ENCODE measurements at places on chromosomes 3 and 15. TPM values are rescaled to one million over a fixed set of nuclear protein-coding genes. Genes with fewer than 3 reads are reported as not detected.

GRCh38 chr3:10583798-10584708 lies 78.7 kb upstream of the ATP2B2 start:
- no peaks in the 10 kb centered on the region for H3K4me1 ChIP-seq
- H3K27me3 ChIP-seq, result no peaks in the 10 kb centered on the region
- DNase-seq, result no peak
- H3K36me3 ChIP-seq, result no peaks in the 10 kb centered on the region

DNA sequence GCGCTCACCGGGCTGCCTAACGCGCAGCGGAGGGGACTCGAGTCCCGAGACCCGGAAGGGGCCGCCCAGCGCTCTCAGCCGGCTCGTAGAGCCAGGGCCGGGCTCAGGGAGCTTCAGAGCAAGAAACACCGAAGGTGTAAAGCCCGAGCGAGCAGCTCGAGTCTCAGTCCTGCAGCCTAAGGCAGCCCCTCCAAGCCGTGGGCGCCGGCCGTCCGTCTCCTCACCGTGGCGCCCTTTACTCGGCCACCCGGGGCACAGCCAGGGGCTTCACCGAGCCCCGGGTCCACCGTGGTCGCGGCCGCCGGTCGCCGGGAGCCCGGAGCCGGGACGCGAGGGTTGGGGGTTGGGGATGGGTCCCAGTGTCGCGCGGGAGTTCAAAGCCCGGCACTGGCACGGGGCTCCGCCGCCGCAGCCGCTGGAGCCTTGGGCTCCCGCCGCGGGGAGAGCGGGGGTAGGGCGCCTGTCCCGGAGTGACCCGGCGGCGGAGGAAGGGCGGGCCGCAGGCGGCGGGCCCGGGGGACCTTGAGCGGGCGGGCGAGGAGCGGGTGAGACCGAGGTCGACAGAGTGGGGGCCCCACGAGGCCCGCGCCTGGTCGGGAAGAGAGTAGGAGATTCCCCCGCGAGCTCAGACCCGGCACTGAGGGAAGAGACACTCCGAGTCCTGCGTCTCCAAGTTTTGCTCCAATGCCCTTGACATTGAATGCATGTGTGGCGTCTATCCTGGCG lies 26.9 kb upstream of the THRB start:
- no peaks in the 10 kb centered on the region for H3K36me3 ChIP-seq
- peaks cover 8% of the 10 kb centered on the region for H3K4me1 ChIP-seq
- no peaks in the 10 kb centered on the region for H3K27me3 ChIP-seq

DNA sequence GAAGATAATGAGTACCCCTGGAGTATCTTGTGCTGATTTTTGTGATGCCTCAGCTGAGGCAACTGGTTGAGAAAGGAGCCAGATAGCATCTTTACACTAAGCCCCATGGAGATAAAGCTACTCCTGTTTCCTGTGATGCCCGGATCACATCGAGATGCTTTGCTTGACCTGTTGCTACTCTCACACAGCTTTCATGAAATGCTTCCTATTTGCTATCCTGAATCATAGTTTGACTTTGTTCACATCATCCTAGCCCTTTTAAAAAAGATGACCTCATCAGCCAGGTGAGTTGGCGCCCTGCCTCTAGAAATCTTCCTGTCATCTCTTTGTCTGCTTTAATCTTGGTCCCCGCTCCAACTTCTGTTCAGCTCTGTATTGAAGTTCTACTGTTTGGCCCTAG lies 409.6 kb upstream of the TBL1XR1 start:
- no peak for DNase-seq
- H3K4me1 ChIP-seq, result no peaks in the 10 kb centered on the region
- no peaks in the 10 kb centered on the region for H3K36me3 ChIP-seq
- H3K27ac ChIP-seq, result no peak overlapping the region
- no peak overlapping the region for H3K4me3 ChIP-seq

The CCDC54 gene
- total RNA-seq, result not detected

The AP4E1 gene
- total RNA-seq, result 5.2 TPM

DNA sequence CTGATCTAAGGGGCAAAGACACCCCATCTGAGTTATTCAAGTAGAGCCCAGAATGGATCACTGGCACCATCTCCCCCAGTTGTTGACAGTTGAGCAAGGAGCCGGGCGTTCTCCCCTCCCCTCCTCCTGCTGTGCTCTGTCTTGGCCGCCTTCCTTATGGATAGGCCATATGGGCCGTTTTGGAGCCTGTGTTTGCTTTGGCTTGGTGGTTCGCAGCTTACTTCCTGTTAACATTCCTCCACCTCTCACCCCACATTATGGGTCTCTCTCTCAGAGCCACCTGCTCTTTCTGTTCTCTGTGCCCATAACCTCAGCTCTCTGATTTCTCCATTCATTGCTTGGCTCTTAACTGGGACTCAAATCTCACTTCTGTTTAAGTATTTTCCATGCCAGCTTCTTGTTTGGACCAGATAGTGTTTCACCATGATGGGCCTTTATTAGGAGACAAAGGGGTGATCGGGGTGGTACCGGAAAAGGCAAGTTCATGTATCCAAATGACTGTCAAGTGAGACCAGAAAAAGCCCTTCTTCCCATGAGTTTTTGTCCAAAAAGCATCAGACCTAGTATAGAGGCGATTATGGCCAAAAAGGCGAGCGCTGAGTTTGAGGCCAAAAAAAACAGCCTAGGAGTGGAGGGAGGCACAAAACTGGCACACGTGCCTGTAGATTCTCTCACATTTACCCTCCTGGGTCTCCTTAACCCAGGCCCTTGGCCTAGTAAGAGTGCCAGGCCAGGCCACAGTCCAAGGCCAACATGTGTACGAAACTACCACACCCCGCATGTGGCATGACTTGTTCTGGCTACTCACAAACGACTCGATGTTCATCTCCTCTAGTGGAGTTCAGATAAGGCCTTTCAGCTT lies 62.6 kb downstream of the DUT start:
- peak; percentile 15 for DNase-seq
- peak overlapping the region; percentile 86 for H3K27ac ChIP-seq
- H3K4me3 ChIP-seq, result peak overlapping the region; percentile 5
- peaks cover 7% of the 10 kb centered on the region for H3K4me1 ChIP-seq
- H3K27me3 ChIP-seq, result no peaks in the 10 kb centered on the region
- no peaks in the 10 kb centered on the region for H3K36me3 ChIP-seq

The TAGLN3 gene
- not detected for total RNA-seq

GRCh38 chr15:91881569-91882297 lies 28.2 kb downstream of the SLCO3A1 start:
- no peaks in the 10 kb centered on the region for H3K27me3 ChIP-seq
- H3K27ac ChIP-seq, result no peak overlapping the region
- H3K4me1 ChIP-seq, result no peaks in the 10 kb centered on the region
- no peak for DNase-seq
- no peaks in the 10 kb centered on the region for H3K36me3 ChIP-seq

GRCh38 chr15:29511663-29512062 lies 242.0 kb upstream of the NSMCE3 start:
- no peaks in the 10 kb centered on the region for H3K36me3 ChIP-seq

- DNase-seq, result no peak
- no peaks in the 10 kb centered on the region for H3K27me3 ChIP-seq
- H3K4me3 ChIP-seq, result no peak overlapping the region
- H3K4me1 ChIP-seq, result no peaks in the 10 kb centered on the region
Observed at GRCh38 chr3:69149586-69149985, 27.2 kb upstream of the LMOD3 start.

- DNase-seq, result no peak
- no peaks in the 10 kb centered on the region for H3K27me3 ChIP-seq
- H3K36me3 ChIP-seq, result no peaks in the 10 kb centered on the region
- H3K4me1 ChIP-seq, result peaks cover 5% of the 10 kb centered on the region
- peak overlapping the region; percentile 69 for H3K4me3 ChIP-seq
- H3K27ac ChIP-seq, result peak overlapping the region; percentile 78
Observed at GRCh38 chr3:100333970-100334487, 528 bp upstream of the NIT2 start.

DNA sequence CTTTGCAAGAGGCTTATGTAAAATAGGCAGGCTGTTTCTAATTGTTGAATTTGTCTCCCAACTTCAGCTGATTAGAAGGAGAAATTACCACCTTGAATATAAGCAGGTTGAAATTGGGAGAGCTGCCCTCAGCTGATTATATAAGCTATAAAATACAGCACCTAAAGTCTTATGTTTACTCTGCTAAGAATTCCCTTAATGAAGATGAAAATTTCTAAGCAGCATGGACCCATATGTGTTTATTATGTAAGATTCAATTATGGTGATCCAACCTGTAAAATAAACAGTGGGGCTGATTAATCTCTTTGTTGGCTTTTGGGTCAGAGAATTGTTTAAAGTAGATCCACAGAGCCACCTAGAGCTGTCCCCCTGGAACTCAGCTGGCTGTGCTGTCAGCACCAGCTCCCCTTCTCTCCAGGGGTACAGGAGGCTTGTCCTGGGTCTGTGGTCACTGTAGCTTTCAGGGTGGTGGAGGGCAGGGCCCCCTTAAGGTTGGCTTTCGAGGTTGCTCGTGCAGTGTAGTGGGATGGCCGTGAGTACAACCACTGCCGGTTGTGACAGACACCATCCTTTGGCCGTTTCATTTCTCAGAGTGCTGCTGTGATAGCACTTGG lies 9.5 kb downstream of the SLCO3A1 start:
- no peak overlapping the region for H3K27ac ChIP-seq
- H3K4me1 ChIP-seq, result peaks cover 11% of the 10 kb centered on the region
- H3K4me3 ChIP-seq, result no peak overlapping the region
- H3K27me3 ChIP-seq, result no peaks in the 10 kb centered on the region
- no peaks in the 10 kb centered on the region for H3K36me3 ChIP-seq
- peak; percentile 50 for DNase-seq

GRCh38 chr15:88042047-88042446 lies 214.5 kb downstream of the NTRK3 start:
- peaks cover 6% of the 10 kb centered on the region for H3K4me1 ChIP-seq
- no peaks in the 10 kb centered on the region for H3K27me3 ChIP-seq
- no peaks in the 10 kb centered on the region for H3K36me3 ChIP-seq
- H3K4me3 ChIP-seq, result no peak overlapping the region
- no peak overlapping the region for H3K27ac ChIP-seq
- no peak for DNase-seq

The REC114 gene
- not detected for total RNA-seq
